ENCODE measurements at places on chromosomes 5 and 9. TPM values are rescaled to one million over a fixed set of nuclear protein-coding genes. Genes with fewer than 3 reads are reported as not detected.

The C6 gene
- not detected for total RNA-seq

The SPATA31A5 gene
- total RNA-seq = not detected

The DAB2 gene
- 11.9 TPM for total RNA-seq

The ADAMTS6 gene
- total RNA-seq = 22.0 TPM

The SEPTIN8 gene
- 32.7 TPM for total RNA-seq

The PCDHA4 gene
- not detected for total RNA-seq

The MYOT gene
- not detected for total RNA-seq

The ZNG1E gene
- 19.5 TPM for total RNA-seq

The NFIB gene
- total RNA-seq = 21.3 TPM

The SYK gene
- total RNA-seq = 3.4 TPM

The PSD2 gene
- total RNA-seq = not detected

The HSPB3 gene
- not detected for total RNA-seq

The BTF3 gene
- 639 TPM for total RNA-seq

The PIP5K1B gene
- not detected for total RNA-seq

The CD72 gene
- 0.11 TPM for total RNA-seq

The EPB41L4A gene
- total RNA-seq = 1.3 TPM

The SV2C gene
- total RNA-seq = 0.08 TPM

The PSAT1 gene
- total RNA-seq = 271 TPM

The GMCL2 gene
- total RNA-seq = not detected

The MIER3 gene
- total RNA-seq = 9.7 TPM

The NUDT12 gene
- 10.3 TPM for total RNA-seq

The PPP3R2 gene
- total RNA-seq = not detected

The BOD1 gene
- 56.6 TPM for total RNA-seq

The AGPAT2 gene
- total RNA-seq = 52.2 TPM

The ZNF483 gene
- 2.2 TPM for total RNA-seq

The OR1Q1 gene
- not detected for total RNA-seq

The CTXN3 gene
- total RNA-seq = not detected
